ENCODE measurements at places on chromosomes 7 and 10. TPM values are rescaled to one million over a fixed set of nuclear protein-coding genes. Genes with fewer than 3 reads are reported as not detected.

TAS2R41 gene
- not detected for total RNA-seq

OPN1SW gene
- not detected for total RNA-seq

ZWINT gene
- 52.0 TPM for total RNA-seq

DNA sequence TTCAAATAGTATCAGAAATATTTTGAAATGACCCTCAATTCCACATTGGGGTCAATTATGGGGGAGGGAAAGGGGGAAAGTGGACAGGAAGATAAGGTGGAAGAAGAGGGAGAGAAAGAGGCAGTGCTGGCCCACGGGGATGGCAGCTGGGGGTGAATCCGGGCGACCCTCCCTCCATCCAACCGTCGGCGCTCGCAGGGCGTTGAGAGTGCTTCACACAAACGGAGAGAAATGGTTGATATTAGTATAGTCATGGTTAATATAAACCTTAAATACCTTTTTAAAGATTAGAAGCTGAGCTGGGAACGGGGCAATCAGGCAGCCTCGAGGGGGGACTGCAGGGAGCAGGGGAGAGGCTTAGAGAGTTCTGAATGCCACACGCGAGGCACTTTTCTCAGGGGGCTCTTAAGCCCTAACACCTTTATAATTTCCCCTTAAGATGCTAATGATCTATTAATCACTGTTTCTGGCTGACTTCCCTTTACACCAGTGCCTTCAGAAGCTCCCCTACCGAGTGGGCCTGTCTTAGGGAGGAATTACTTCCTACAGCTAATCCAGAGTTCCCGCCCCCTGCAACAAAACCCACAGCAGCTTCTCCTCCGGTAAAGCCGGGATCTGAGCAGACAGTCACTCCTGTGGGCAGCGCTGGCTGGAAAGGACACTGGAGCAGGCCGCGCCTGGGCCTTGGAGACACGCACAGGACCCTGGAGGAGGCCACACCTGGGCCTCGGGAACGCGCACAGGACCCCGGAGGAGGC, 39.5 kb downstream of the PRKAG2 start:
- DNase-seq, result no peak

DNA sequence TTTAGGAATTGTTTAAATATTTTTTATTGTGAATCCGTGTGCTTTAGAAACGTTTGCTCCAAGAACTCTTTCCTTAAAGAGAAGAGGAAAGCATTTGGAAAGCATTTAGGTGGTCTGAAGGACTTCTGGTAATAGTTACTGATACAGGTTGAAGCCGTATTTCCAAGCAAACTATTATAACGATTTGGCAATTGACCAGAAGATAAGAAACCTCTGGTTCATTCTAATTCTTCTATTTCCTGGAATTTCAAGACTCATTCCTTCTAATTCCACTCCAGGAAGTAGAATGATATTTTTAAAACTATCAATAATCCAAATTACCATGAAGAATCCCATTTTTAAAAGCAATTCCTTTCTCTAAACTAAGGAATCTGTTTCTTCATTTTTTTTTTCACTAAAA, 158.9 kb upstream of the AGR3 start:
- no peak for DNase-seq

DNA sequence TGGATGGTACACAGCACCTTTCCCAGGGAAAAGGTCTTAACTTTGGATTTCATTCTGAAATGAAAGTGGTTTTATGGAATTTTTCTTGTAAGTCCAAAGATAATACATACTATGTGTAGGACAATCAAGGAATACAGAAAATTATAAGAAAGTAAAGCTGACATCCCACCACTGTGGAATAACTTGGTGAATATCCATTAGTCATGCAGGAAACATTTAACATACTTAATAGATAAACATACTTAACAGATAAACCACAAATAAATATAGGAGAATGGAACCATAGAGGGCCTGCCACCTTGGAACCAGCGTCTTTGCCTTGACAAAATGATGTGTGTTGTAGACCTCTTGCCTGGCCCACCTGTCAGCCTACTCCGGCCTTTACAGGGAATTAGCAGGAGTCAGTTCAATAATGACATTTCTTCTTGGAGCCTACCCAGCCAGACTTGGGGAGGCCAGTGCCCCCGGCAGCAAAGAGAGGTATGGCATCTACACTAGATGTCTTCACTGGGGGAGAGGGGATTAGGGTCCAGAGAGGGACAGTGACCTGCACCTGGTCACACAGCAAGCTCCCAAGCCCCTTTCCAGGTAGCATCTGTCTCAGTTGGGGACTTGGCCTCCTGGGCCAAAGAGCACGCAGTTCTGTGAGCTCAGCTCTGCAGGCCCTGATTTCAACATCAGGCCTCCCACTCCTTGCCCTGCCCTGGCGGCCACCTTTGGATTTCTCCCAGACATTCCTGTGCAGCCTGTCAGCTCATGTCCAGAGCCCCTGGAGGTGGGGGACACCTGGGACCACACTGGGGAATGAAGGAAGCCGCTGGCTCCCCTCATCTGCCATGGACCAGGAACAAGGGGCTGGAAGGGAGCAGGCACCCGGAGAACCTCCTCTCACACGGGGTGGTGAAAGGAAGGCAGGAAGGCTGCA, 112.6 kb upstream of the PPIF start:
- peak; percentile 63 for DNase-seq
